ENCODE measurements at places on chromosomes 1 and 21. TPM values are rescaled to one million over a fixed set of nuclear protein-coding genes. Genes with fewer than 3 reads are reported as not detected.
A peak's percentile ranks its signal among the peaks of the same experiment; 100 is the strongest.

- DNase-seq: no peak
These were observed 4.5 kb downstream of the HNRNPR start for GRCh38 chr1:23339632-23340031.

- no peak for DNase-seq
These were observed 86.2 kb downstream of the CLIC6 start for GRCh38 chr21:34754690-34755647.

GRCh38 chr1:16232316-16232710 is 4.7 kb downstream of the CPLANE2 start:
- no peak for DNase-seq

DNA sequence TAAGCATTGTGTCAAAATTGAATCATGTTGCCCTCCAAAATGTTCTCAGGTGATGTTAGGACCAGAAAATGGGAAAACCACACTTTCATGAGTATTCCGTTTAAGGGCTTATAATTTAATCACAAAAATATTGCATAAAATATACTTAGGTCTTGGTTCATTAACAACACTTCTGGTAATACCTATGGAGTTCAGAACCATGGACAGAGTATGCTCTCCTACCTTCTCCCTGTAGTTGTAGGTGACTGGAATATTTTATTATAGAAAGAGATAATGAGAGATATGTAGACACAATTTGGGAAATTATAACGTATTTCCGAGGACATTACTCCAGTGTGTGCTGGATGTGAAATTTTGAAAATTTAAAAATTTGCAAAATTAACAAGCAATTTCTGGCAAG is 232.5 kb downstream of the NCAM2 start:
- no peak for DNase-seq

DNA sequence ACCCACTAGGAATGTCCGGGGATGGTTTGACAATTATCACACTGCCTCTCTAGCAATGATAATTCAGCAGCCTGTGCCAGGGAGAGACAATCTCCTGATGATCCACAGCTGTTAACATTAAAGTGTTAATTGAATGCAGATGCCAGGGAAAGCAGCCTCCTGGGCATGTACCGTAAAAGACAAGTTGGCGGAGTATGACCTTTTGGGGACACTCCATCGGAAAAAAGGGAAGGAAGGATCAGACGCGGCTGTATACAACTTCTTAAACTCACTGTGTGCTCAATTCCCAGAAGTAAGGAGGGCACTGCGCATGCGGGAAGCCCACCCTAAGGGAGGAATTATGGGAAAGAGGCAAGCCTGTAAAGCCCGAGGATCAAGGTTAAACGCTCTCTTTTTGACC is 62.6 kb downstream of the MAP3K7CL start:
- no peak for DNase-seq

GRCh38 chr1:6127587-6128163 is 52.4 kb downstream of the CHD5 start:
- DNase-seq: no peak

DNA sequence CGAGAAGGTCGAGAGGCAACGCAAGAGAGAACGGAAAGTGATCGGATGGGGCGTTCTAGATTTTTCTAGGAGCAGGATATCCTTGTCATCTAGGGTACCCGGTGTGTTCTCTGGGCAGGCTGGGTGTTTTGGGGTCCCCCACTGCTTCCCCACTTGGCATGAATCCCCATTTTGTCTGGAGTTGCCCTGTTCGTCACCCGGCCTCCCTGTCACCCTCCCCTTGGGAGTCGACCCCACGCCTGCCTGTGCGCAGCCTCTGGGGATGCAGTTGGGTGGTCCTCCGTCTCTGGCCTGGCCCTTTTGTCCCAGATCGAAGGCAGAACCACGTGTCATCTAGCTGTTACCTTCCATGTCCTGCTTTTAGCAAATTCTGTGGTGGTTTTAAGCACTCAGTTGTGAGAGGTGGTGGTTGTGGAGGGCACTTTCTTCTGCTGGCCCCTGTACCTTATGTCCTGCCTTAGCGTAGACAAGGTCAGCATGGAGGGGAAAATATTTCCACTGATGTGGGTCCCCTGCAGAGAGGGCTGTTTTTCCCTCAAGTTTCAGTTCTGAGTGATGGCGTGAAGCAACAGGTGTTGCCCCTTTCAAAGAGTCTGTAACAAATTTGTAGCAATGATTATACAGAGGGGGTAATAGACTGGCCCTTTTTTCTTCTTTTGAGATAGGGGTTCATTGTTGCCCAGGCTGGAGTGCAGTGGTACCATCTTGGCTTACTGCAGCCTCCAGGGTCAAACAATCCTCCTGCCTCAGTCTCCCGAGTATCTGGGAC is 35.6 kb downstream of the CHAF1B start:
- no peak for DNase-seq

DNA sequence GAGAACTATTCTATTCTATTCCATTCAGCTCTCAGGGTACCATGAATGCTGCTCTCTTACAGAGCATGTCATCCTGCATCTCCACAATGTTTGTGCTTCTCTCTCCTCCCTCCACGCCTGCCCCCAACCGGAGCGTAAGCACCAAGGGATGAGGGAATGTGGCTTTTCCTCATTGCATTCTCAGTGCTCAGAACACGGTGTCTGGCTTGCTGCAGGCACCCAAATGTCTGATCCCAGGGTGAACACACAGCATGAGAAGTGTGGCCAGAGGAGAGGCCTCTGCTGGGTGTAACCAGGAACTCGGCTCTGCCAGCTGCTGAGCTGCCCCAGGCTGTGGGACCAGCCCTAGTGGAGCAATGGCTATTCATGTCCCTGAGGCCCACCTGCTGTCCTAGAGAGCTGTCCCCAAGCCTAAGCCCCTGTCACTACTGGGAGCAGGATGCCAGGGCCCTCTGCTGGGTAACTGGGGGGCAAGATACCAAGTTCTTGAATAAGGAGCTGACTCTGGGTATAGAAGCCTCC is 38.3 kb downstream of the OLFML2B start:
- no peak for DNase-seq

DNA sequence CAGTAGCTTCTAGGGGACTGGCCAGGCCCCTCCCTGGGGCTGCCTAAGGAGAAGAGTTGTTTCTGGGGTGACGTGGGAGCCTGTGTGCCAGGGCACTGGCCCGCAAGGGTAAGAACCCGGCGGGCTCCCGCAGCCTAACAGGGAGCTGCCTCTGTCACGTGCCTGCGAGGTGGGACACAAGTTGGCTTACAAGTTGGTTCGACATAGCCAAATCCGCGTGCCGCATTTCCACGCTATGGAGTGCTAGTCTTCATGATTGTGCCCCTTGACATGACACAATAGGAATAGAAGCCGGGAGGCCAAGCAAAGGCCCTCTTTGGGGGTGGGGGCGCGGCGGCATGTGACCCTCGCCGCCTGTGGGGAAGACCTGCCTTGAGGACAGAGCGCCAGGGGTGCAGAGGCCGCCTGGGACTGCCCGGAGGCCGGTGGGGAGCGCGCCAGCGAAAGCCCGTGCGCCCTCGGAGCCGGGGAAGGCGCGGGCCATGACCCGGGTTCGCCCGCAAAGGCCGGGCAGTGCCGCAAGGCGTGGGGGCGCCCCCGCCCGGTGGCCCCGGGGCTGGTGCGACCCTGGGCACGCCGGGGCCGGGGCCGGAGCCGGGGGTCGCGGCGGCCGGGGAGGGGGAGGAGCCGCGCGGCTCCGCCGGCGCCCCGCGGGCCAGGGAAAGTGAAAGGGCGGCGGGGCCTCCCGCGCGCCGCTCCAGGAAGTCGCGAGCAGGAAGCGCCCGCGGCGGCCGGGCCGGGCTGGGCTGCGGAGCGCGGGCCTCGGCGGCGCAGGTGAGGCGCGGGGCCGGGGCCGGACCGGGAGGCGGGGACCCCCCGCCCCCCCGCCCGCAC is at the start of gene SLC37A1:
SLC37A1 (plus strand) TSS at position 702 of the 834 bp plus-strand sequence. CDS start 4,603 bp downstream, outside the sequence.
- DNase-seq: no peak

GRCh38 chr1:190479516-190479915 is 1.9 kb upstream of the BRINP3 start:
- no peak for DNase-seq

GRCh38 chr1:104791030-104791429 is 1041.3 kb downstream of the AMY1C start:
- DNase-seq: no peak

DNA sequence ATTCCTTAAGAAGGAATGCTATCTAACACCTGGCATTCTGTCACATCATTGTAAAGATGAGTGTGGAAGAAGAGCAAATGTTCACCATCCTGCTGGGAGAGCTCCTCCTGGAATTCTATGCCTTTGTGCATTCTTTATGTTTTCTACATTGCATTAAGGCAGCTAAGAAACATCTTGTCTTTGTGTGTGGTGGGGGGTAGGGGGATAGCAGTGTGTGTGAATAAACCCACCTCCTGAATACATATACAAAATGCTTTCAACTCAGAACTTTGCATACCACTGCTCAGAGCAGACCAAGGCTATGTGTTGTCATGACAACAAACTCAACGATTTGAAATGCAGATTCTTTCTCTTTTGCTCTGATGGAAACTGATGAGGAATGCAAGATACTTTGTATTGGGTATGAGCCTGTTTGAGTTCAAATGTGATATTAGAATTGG is 193.6 kb upstream of the KAZN start:
- DNase-seq: no peak

GRCh38 chr1:51843948-51844347 is 34.6 kb downstream of the NRDC start:
- DNase-seq: no peak

- DNase-seq: no peak
These were observed 7.3 kb downstream of the KTI12 start for GRCh38 chr1:52026278-52026677.

DNA sequence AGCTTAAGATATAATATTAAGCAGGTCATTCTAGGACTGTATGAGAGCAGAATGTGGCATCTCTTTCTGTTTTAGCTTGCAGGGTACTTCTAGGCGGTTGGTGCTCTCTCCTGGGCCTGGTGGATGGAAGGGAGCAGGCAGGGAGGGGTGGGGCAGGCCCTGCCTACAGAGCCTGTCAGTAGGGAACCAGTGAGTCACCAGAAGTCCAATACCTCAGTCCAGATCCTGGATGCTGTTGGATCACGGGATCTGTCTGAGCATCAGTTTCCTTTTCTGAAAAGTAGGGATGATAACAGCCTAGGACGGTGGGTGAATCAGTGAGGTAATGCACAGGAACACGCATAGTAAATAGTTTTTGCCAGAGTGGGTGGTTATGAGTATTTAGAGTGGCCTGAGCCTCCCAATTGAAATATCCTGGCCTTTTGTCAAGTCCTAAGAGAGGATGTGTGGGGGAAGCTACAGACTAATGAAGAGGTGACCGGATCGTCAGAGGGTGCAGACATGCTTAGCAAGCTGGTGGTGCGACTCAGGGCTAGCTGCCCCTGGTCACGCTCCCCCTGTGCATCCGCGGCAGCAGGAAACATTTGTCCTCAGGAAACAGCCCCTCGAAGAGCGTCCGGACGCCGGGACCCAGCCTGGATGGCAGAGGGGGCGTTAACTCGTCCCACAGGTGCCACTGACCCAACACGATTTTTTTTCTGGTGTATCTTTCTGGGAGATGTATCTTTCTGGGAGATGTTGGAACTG is 23.9 kb downstream of the NAV1 start:
- DNase-seq: no peak

DNA sequence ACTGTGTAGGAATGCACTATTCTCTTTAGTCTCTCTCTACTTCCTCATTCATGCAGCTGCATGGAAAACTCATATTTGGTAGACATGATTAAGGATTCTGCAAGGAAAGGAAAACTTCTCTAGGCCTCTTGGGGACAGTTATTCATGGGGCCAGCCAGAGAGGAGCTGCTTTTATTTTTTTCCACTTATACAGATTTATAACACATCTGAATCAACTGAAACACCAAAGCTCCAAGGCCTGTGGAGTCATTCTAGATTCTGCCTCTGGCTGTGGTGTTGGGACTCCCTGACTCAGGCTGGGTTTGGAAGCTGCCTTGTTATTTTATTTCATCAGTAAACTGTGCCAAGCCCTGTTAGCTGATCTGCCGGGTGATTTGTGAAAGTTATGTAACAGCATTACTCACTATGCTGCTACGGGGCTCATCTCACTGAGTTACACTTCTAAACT is 83.9 kb upstream of the EDEM3 start:
- peak; percentile 68 for DNase-seq

DNA sequence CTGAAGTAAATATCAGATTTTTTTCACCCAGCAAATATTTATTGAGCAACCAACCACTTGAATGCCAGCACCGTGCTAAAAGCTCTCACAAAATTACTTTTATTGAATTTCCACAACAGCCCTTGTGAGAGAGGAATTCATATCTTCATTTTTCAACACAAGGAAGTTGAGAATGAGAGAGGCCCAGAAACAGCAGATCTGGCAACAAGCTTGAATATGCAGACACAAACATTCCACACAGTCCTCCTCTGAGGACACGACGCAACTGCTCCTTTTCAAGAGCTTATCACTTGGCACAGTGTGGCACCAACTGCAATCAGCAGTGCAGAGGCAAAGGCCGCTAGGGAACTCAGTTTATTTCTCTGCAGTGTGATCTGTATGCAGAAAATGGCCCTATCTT is 32.2 kb upstream of the IFNAR2 start:
- no peak for DNase-seq

- no peak for DNase-seq
These were observed 33.5 kb downstream of the ODR4 start for GRCh38 chr1:186409091-186409490.

GRCh38 chr1:3062616-3063378 is 6.2 kb upstream of the PRDM16 start:
- no peak for DNase-seq

DNA sequence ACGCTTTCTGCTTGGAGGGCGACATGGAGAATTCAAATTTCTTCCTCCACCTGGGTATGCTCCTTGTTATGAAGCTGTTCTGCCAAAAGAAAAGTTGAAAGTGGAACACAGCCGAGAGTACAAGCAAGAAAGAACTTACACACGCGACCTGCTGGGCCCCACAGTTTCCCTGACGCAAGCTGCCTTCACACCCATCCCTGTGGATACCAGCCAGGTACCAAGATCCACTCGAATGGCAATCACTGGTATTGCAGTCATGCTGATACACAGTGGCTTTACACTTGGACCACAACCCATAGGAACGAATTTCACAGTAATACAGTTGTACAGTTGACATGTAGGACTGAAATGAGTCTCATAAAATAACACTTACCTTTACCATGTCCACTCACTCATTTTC is 387.4 kb downstream of the ZP4 start:
- DNase-seq: no peak

- DNase-seq: no peak
These were observed 344.0 kb upstream of the USP24 start for GRCh38 chr1:55559161-55559611.

- DNase-seq: no peak
These were observed 559.9 kb upstream of the PBX1 start for GRCh38 chr1:163999131-163999530.

DNA sequence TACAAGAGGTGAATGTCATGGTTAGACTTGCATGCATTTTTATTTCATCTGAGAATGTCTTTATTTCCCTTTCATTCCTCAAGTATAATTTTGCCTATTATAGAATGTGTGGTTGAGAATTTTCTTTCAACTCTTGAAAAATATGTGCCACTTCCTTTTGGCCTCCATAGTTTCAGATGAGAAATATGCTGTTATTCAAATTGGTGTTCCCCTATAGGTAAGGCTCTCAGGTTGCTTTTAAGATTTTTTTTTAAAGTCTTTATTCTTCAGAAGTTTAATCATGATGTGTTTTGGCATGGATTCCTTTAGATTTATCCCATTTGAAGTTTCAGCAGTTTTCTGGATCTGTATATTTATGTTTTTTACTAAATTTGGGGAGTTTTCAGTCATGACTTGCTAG is 2.1 kb downstream of the MROH7 start:
- DNase-seq: no peak

- DNase-seq: no peak
These were observed 28.5 kb upstream of the TENT5C start for GRCh38 chr1:117577191-117577885.

The CLCA1 gene
- not detected for total RNA-seq

The NPPB gene
- total RNA-seq: not detected

The SEC16B gene
- total RNA-seq: 8.6 TPM

The CYP4A11 gene
- not detected for total RNA-seq

The MRPL39 gene
- total RNA-seq: 34.7 TPM

The S100A14 gene
- 8.1 TPM for total RNA-seq

The PROK1 gene
- total RNA-seq: not detected

The HES2 gene
- 0.53 TPM for total RNA-seq
